ENCODE measurements at places on chromosomes 1 and 21.

DNA sequence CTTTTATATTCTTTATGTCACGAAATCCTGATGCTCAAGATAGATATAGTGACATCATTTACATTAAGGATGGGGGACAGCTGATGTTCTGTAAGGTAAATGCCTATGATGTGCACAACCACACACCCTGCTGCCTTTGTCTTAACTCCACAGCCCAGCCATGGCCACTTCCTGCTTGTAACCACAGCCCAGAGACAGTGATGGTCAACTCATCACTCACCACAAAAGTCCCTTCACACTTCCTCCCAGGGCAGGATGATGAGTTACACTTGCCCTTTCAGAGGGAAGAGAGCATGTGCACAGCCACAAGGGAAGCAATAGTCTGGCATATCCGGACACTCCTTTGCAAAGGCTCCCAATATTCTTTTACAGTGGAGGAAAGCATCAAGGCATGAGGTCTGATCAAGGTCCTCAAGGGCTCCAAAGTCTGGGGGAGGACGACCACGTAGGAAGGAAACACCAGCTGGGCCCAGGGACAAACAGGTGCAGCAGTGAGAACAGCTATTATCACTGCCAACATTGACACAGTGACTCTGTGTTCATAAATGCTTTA, 53.8 kb downstream of the PLPP3 start:
- DNase-seq = peak; percentile 45

GRCh38 chr1:207844371-207844770, 66.6 kb downstream of the CD34 start:
- no peak for DNase-seq

- DNase-seq = peak; percentile 86
Observed at GRCh38 chr1:178341261-178341956, 155.4 kb downstream of the CLEC20A start.

DNA sequence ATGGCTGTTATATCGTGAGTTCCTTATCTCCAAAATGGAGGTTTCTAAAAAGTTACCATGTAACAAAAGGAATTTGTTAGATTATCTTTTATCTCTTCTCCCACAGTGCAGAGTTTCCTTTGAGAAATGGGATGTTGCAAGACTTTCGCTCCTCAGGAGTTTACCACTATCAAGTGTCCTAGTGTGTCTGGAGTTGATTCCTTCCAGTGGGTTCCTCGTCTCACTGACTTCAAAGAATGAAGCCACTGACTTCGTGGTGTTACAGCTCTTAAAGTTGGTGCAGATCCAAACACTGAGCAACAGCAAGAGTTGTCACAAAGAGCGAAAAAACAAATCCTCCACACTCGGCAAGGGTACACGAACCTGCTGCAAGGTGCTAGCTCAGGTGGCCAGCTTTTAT, 37.0 kb downstream of the SPAG17 start:
- DNase-seq = no peak

- no peak for DNase-seq
Observed at GRCh38 chr1:93313026-93313425, 32.7 kb upstream of the DR1 start.

Measured in AG08395 (cell line).